T-helper 17 cell (primary cell): ENCODE measurements at places on chromosomes 7 and 10. TPM values are rescaled to one million over a fixed set of nuclear protein-coding genes. Genes with fewer than 3 reads are reported as not detected.

DNA sequence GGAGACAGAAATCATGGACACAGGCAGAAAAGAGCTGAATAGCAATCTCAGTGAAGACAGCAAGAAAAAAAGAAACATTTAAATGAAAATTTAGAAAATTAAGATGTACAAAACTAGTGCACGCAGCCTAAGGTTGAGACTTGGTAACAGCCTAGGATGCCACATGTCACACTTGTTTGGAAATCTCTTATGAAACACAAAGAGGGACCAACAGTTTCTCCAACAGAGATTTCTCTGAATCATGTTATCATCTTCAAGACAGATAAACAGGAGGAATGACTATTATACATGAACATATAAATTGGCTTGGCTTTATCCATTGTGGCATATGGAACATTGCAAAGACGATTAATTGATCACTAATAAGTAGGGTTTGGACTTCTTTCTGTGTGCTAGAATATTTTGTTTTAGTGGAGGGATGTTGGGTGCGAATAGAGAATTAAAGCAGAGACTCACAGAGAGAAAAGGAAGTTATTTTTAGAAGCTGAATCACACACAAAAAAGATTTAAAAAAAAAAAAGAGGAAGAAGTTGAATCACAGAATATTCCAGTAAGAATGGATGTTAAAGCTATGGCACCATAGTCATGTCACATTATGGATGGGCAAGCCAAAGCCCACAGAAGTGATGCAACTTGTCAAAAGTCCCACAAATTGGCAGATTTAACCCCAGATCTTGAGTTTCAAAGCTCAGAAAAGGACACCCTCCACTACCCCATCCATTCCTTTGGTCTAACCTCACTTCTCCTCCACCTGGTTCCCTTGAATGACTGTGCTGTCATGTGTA lies 91.6 kb downstream of the MYOF start:
- DNase-seq = no peak

DNA sequence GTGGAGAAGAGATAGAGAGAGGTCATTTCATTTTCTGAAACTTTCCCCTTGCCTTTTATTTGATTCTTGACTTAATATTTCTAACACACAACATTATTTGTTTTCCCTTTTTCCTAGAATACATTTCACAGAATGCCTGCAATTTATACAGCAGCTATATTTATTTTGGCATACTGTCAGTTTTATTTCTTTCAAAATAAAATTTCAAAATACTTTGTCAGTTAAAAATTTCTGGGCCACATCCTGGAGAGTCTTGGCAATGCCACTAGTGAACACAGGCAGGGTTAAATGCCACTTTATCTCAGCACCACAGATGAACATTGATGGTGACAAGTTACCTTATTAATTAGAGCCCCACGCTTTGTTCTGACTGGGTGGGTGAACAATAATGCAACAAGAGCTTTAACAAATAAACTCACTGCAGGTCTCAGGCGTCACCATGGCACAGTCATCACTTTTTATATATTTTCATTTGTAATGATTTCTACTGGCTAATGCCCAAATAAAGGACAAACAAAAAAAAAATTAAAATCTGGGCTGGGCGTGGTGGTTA lies 494.0 kb downstream of the KIF20B start:
- no peak for DNase-seq

DNA sequence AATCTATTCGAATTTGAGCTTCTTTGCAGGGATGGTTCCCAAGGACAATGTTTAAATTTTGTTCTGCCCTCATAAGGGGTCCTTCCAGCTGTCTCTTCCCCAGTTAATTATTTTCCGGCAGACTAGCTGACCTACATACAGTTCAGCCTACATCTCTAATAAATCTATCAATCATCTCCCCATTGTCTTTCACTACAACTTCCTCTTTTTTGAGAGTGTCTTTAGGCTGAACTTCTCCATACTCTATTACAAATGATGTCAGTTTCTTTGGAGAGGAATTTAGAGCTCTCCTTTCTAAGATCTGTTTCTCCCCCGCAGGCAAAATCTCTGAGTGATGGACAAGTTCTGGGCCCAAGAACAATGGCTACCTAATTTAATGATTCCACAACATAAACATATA lies 122.2 kb downstream of the PCLO start:
- DNase-seq = no peak

GRM8 gene
- not detected for total RNA-seq

GRCh38 chr7:154442939-154443338 lies 390.7 kb downstream of the DPP6 start:
- DNase-seq = no peak

DNA sequence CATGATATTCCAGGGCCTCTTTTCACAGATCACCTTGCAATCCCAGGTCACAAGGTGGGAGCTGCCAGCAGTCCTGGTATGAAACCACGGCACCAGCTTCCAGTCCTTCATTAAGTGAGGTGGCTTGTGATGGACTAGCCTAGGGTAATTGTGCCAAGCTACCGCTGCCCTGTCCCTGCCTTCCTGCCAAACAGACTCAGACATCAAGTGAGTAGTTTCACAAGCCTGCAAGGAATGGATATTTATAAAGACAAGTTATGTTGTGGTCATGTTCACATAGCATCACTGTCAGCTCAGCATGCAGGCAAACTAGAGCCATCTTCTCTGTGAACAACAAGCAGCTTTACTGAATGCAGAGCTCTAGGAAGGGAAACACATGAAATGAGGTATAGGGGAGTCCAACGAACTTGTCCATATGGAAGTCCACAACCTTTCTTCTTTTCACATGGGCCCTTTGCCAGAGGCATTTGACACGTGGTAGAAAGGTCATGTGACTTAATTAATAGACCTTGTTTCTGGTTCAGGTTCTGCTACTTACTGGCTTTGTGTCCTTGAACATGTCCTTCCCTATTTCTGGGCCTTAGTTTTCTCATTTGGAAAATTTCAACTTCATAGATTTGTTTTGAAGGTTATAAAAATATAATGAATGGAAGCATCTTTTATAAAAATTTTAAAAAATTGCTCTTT lies 1061.2 kb downstream of the KCNMA1 start:
- DNase-seq = no peak

- no peak for DNase-seq
These were observed 5.4 kb downstream of the HECW1 start for GRCh38 chr7:43117861-43118260.
